AG04450 (cell line): ENCODE measurements at places on chromosomes 12 and 14.

GRCh38 chr12:130459916-130460315, 122.2 kb downstream of the PIWIL1 start:
- DNase-seq: no peak

- DNase-seq: no peak
These were observed 413.1 kb downstream of the MED13L start for GRCh38 chr12:115864396-115864795.

DNA sequence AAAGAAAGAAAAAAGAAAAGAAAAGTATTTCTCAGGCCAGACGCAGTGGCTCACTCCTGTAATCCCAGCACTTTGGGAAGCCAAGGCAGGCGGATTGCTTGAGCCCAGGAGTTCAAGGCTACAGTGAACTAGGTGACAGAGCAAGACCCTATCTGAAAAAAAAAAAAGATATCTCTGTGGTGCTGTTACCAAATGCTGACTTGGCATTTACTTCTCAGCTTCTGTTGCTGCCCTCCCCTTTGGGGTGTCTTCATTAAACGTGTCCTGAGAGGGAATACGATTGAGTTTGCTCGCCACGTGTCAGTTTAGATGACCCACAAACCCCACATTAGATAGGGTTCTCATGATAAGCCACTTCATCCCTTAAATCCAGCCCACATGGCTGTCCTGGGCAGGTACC, 4.4 kb upstream of the POLR3B start:
- no peak for DNase-seq

- no peak for DNase-seq
These were observed 33.4 kb downstream of the PPP1R12A start for GRCh38 chr12:79901506-79901905.

GRCh38 chr14:58699681-58700205, 62.0 kb downstream of the DACT1 start:
- no peak for DNase-seq

- no peak for DNase-seq
These were observed 268.2 kb upstream of the PLEKHG7 start for GRCh38 chr12:92434607-92435025.

DNA sequence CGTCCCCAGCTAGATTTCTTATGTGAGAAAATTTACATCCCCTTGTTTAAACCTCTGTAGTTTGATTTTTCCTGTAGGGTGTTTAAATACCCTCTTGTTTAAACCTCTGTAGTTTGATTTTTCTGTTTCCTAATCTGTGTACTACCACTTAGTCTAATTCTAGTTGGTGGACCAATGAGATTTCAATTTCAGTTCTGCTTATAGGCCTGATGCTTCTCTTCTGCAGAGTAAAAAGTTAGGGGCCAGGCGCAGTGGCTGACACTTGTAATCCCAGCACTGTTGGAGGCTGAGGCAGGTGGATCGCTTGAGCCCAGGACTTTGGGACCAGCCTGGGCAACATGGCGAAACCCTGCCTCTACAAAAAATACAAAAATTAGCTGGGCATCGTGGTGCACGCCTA, 11.5 kb downstream of the UBC start:
- no peak for DNase-seq

DNA sequence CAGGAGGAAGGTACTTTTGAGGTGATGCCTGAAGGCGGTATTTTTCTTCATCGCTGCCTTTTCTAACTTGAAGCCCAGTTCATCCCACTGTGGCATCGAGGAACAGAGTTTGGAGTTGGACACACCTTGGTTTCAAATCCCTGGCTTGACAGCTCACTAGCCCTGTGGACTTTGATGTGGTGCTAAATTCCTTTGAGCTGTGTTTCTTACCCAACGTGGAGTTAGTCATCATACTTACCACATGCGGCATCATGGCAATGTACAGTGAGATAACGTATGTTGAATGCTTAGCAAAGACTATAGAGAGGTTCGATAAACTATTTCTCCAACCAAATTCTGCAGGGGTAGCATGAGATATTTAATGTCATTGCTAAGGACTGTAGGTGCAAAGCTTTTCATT, 3.4 kb downstream of the PLEKHG3 start:
- peak; percentile 53 for DNase-seq

DNA sequence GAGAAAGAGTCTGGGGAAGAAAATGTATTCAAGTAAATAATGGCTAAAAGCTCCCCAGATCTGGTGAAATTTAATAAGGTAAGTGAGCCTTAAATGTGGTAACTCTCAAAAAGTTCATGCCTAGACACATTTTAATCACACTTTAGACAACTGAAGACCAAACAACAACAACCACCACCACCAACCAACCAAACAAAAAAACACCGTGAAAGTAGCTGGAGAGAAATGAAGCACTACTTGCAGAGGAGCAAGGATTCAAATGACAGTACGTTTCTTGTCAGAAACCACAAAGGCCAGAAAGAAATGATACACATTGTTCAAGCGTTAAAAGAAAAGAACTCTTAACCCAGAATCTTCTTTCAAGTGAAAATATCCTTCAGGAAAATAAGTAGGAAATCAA, 208.3 kb downstream of the MYRFL start:
- no peak for DNase-seq

GRCh38 chr12:49456131-49456679, 82.6 kb upstream of the KCNH3 start:
- DNase-seq: no peak

DNA sequence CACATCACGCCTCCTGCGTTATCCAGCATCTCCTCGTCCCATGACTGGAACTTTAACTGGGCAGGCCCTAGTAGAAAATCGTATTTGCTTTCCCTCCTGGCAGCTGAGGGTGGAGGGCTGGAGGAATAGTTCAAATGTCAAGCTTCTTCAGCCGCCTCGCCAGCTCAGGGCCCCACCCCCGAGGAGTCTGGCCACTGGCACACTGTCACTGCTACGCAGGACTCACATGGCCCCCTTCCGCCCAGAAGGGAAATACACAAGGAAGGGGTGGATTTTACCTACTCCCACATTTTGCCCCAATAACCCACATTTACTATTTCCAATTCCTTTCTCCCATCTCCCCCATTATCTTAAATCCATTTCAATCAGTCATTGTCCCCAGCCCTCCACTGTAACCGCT, 8.6 kb downstream of the SLC6A13 start:
- DNase-seq: no peak

- no peak for DNase-seq
These were observed 250.0 kb upstream of the E2F7 start for GRCh38 chr12:77315407-77315806.

- DNase-seq: no peak
These were observed 402.6 kb downstream of the FUT8 start for GRCh38 chr14:65815127-65815526.

DNA sequence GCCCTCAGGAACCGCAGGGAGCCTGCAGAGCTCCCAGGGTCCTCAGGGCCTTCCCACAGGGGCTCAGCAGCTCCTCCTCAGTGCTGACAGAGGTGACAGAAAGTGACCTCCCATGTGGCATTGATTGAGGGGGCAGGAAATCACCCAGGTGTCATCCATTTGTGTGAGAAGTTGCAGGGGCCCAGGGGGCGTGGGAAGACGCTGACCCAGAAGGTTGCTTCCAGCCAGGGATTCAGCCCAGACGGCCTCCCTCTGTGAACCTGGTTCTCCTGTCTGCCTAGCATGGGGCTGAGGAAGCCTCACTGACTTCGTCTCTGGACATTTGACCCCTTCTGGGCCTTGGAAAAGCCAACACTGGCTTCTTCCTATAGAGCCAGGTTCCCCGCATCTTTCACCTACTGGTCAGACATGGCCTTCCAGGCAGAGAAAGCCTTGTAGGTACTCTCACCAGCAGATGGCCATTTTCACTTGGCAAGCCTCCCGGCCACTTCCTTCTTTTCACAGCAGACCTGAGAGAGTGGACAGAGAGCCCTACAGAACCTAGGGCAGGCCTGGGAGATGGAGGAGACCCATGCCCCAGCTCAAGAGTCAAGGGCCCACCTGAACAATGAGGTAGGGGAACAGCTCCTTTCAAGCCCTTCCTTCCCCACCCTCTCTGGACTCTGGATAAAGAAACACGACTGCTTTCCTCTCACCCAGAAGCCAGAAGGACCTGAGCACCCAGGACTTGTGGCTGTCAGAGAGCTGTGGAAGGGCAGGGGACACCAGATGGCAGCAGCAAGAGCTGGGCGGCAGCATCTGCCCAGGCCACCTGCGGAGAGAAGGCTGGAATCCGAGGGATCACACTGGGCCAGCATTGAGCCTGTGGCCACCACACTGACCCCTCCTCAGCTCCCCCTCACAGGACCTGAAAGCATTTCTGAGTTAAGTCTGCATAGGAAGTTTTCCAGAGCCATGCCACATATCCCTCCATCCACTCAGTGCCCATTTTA, 377.8 kb downstream of the DPF3 start:
- DNase-seq: no peak

DNA sequence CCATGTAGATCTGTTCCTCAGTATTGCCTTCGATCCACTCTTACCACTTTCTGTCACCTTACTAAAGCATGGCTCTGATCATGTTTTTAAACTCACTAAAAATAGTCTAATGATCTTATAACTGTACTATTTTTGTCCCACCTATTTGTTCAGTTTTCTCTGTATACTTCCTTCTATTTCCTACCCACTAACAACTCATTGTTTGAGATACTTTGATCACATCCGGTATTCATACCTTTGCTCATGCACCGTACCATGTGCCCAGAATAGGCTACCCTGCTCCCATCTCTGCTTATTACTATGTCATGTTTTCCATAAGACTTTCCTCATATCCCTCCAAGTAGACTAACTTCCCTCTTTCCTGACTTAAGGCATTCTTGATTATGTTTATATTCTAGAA, 128.6 kb downstream of the MED13L start:
- DNase-seq: no peak

- no peak for DNase-seq
These were observed 162.5 kb upstream of the RTL1 start for GRCh38 chr14:101065696-101066694.

- no peak for DNase-seq
These were observed 191.3 kb downstream of the SYT10 start for GRCh38 chr12:33248364-33248763.

DNA sequence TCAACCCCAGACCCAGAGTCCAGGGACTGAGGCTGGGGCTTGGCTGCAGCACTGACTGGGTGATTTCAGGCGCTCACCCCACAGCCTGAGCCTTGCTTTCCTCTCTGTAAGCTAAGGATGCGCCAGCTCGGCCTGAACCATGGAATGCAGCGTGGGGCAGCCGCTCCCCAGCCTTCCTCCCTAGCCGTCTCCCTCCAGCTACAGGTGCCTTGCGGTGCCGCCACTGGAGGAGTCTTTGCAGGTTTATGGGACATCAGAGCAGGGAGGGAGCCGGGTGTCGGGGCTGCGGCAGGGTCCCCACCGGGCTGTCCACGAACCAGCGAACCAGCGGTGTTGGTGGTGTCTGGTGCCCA, 19.4 kb downstream of the PPP2R5C start:
- DNase-seq: no peak

DNA sequence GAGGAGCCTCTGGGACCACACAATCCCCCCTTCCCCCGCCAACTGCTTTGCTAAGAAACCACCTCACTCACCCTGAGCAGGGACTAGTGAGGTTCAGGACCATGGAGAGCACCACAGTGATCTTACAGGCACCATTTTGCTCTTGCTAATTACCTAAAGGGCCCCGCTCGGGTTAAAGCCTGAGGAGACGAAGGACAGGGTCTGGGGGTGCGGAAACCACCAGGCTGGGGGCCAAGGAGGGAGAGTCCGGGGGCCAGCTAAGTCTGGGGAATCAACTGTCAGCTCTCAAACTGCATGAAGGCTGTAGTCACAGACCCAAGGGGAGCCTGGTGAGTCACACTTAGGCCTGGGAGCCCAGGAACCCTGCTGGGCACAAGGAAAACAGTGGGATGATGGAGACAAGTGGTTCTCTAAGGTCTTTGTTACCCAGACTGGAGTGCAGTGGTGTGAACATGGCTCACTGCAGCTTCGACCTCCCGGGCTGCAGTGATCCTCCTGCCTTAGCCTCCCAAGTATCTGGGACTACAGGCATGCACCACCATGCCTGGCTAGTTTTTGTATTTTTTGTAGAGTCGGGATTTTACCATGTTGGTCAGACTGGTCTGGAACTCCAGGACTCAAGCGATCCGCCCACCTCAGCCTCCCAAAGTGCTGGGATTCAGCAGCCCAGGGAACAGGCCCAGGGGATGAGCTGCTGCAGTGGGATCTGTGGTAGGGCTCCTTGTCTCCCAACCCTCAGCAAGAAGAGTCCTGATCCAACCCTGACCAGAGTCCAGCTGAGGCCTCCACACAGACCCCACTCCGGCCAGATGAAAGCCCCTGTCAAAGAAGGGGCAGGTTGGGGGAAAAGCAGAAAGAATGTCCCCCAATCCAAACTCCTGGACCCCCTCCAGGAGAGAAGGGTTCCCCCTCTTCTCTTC, 98.8 kb downstream of the CALM1 start:
- DNase-seq: peak; percentile 44

GRCh38 chr12:43655586-43655985, 103.0 kb downstream of the PUS7L start:
- DNase-seq: no peak

DNA sequence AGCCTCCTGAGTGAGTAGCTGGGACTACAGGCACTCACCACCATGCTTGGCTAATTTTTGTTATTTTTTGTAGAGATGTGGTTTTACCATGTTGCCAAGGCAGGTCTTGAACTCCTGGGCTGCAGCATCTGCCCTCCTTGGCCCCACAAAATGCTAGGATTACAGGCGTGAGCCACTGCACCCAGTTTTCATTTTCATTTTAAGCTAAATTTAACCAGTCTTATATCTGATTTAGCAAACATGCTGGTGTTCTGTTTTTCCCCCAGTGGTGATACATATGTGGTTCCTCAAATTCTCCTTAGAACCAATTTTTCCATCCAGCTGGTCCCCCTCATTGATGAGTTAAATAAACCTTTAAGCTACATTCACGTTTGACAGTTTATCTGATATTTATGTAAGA, 43.8 kb upstream of the BICD1 start:
- DNase-seq: no peak

GRCh38 chr12:109127533-109128242, 11.3 kb downstream of the ACACB start:
- no peak for DNase-seq

- no peak for DNase-seq
These were observed 70.4 kb downstream of the NRXN3 start for GRCh38 chr14:78240567-78240966.

- DNase-seq: no peak
These were observed 109.4 kb upstream of the ATF7IP start for GRCh38 chr12:14256121-14256520.

GRCh38 chr12:39930101-39930500, 175.8 kb downstream of the SLC2A13 start:
- DNase-seq: no peak

DNA sequence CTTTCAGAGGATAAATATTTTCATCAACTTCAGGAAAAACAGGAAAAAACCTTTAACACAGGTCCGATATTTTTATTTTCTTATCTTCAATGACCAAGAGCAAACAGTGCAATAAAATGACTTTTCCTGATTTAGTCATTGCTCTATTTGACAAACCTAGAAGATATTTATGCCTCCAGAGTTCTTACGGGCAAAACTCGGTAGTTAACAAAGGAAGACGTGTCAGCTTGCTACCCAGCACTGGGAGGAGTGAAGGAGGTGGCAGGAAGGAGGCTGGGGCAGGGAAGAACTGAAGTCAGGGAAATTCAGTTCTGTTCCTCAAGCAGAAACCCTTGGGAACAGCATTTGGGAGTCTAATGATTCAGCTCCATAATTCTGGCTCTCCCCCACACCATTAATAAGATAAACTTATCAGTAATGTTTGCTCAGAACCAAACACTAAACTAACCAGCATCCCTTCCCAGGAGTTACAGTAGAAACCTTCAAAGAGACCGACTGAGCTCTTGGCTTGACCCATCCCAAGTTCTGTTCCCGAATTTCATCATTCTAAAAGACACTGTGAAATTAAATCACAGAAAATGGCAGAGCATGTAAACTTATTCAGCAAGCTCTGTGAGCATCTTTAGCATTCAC, 163.3 kb downstream of the APAF1 start:
- DNase-seq: no peak
